NCI-H146 (cell line): ENCODE measurements at places on chromosomes 13 and 19.

DNA sequence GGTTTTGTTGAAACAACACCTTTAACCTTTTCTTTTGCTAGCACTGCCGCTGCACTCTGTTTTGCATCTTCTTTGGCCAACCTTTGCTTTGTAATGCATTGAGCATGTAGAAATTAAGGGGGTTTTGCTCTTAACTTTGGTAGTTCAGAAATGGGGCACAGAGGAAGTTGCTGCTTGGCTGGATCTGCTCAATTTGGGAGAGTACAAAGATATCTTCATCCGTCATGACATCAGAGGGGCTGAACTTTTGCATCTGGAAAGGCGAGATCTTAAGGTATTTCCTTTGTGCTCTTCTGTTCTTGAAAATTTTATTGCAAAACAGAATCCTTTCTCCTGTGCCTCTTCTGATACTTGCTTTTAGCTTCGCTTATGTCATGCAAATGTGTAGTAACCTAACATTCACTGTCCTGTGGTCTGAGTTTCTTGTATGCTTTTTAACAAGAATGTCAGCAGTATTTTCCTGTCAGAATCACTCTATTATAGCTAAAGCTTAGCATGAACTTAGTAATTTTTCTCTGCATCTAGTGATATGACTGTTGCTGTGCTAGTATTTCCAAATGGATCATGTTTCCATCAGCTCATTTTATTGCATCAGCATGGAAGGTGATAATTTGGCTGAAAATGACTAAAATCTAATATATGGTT is 50.7 kb upstream of the AKAP11 start:
- no peak for DNase-seq

DNA sequence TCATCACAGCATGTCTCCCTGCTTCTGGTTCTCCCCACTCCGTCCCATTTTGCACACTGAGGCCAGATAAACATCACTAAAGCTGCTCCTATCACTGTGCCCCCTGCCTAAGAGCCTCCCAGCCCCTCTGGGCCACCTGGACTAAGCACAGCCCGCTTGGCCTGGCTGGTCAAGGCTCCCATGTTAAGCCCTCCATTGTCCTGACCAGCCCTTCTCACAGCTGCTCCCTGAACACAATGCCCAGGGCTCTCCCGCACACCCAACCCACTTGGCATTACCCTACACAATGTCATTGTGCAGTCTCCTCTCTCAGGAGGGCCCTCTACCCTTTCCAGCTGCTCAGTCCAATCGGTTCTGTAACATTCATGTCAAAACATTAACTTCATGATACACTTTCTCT is 133.4 kb downstream of the NUFIP1 start:
- no peak for DNase-seq

DNA sequence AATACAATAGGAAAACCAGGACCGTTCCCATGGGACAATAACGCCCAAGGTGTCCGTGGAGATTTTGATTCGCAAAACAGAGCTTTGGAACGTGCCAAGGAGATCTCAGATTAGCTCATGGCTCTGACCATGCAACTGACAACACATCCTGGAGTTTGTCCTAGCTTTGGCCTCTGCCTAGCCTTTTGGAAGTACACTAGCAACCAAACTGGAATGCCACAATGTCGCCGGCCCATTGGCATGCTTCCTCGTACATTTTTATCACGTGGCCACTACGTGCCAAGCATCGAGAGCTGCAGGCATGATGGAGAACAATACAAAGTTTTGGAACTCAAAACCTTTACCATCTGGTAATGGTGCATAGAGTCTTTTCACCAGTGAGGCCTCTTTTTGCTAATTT is 256.5 kb downstream of the DCLK1 start:
- DNase-seq: no peak

DNA sequence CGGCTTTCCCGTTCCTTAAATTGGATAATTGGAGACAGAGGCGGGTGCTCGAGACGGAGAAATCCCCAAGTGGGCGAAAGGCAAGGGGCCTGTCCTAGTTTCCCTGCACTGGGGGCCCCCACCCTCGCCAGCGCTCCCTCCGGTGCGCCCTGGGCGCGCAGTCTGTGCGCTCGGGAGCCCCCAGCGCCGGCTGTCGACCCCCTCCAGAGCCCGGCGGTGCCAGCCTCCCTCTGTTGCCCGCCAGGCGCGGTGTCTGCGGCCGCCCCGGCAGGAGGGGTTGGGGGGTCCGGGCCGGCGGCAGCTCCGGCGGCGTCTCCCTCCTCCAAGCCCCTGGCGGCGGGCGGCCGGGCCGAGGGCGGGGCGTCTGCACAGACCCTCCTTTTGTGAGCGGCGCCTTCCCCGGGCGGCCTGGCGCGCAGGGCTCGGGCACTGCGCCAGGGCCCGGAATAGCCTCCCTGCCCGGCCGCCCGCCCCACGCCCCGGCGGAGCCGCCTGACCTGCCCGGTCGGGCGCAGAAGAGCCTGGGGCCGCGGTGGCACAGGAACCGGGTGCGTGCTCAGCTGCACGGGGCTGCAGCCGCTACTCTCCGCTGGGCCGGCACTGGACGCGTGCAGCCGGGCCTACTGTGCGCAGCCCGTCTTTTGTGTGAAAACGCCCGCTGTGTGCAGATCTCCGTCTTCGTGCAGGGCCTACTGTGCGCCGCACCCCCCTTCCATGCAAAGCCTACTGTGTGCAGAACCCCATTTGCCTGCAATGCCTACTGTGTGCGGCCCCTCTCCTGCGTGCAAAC is 13.2 kb downstream of the GADD45B start:
- peak; percentile 9 for DNase-seq

- no peak for DNase-seq
These were observed 33.5 kb upstream of the SIN3B start for GRCh38 chr19:16795731-16796130.

DNA sequence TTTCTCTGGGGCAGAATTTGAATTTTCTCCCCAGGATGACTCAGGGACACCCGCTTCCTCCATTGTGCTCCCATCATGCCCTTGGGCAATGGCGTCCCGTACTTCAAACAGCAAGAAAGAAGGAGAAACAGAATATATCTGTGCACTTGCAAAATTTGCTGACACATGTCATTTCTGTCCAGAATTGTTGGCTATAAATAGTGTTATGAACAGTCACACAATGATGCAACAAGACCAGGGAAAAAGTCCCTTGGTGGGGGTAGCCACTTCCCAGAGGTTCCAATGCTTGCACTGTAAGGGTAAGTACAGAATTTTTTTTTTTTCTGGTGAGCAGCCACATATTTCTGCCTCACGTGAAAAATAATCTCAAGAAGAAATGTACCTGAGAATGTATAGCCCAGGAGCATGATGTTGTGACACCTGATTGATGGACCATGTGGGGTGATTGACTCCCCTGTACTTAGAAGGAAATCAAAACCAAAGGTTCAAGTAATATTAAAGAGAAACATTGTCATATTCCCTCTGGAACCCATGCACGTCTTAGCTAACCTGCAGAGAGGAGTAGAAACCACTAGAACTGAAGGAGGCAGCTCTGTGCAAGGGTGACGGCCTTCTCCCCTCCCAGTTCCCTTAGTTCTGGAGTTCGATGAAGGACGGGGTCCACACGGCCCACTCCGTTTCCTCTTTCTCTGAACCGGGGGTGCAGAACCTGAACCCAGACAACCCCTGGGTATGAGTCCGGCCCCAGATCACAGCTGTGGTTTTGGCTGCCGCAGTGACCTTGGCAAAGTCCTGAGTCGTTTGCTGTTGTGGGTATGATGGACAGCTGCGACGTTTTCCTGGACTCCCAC is 9.3 kb upstream of the LAIR1 start:
- no peak for DNase-seq

- no peak for DNase-seq
These were observed 14.6 kb upstream of the FFAR2 start for GRCh38 chr19:35433448-35433847.

DNA sequence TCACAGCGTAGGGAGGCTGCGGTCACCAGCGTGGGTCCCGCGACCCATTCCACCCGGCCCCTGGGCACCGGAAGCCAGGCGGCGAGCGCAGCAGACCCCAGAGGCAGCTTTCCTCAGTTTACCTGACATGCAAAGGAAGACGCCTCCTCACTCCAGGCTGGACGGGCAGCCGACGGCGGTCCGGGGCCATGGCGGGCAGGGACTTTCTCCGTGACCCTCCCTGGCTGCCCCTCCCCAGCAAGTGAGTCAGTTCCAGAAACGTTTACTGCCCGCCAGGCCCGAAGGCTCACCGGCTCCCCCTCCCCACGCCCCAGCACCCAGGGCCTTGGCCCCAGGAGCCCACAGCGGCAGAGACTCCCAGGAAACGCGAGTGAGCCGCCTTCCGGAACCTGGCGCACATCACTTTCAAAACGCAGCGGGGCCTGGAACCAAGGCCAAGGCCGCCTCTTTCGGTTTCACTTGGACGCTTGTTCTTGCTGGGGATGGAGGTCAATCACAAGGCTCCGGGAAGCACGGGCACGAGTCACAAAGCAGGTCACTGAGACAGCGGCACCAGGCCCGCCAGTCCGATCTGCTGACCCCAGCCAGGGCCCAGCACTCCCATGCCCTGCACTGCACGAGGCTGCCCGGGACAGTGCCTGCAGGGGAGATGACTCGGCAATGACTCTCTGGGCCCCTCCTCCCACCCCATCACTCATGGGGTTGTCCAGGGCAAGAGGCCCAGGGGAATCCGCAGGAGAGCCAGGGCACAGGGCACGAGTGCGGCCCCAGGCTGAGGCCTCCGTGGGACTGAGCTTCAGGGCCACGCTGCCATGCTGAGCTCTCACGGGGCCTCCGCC is 5.3 kb downstream of the SBNO2 start:
- no peak for DNase-seq

DNA sequence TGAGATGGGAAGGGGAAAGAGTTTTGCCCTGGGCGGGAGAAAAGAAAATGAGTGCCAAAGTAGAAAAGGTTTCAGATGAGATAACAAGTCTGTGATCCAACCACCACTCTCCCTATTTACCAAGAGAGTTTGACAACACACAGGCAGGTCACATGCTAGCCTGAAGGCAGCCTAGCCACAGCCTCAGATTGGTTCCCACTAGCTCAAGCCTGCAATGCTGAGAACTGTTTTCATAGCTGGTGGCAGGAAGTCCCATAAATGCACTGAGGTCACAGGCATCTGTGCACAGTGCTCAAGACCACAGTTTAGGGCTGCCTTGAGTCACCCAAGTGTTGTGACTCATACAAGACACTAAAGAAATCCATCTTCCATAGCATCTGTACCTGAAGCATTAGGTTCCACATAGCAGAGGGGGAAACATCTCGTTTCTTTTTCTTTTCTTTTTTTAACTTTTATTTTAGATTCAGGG is 18.5 kb upstream of the POP4 start:
- no peak for DNase-seq

DNA sequence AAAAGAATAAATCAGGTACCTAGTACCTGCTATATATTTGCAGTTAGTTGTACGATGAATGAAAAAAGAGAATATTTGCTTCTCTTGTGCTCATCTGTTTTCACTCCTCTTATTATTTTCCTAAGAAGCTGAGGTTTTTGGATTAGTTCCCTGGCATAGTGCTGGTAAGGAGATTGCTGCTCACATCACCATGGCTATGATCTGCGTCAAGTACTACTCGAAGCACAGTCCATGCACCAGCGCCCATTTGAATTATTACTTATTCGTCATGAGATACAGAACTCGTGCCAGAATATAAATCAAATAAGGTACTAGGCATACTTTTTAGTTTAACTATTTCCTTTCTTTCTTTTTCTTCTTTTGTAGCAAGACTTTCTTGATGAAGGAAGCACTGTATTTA is 7.1 kb downstream of the SERTM1 start:
- no peak for DNase-seq

GRCh38 chr13:27481766-27482165 is 31.4 kb upstream of the MTIF3 start:
- peak; percentile 32 for DNase-seq

DNA sequence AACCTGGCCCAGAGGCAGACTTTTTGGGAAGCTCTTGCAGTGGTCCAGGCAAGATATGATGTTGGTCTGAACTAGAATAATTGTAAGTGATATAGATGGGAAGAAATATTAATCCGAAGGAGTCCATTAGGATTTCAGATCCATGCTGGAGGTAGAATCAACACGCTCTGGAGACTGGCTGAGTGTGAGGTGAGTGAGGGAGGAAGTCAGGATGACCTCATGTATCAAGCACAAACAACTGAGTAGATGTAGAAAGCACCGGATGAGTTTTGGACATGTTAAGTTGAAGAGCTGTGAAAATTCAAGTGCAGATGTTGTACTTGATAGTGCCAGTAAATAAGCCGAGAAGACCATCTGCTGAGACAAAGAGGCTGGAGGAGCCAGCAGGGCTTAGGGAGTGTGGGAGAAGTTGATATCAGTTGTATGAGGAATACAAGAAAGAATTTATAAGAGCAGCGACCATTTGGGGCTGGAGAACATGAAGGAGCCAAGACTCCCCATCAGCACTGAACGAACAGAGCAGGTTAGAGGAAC is 5.3 kb upstream of the CNMD start:
- no peak for DNase-seq

GRCh38 chr13:75554464-75554863 is 4.9 kb downstream of the UCHL3 start:
- DNase-seq: no peak

DNA sequence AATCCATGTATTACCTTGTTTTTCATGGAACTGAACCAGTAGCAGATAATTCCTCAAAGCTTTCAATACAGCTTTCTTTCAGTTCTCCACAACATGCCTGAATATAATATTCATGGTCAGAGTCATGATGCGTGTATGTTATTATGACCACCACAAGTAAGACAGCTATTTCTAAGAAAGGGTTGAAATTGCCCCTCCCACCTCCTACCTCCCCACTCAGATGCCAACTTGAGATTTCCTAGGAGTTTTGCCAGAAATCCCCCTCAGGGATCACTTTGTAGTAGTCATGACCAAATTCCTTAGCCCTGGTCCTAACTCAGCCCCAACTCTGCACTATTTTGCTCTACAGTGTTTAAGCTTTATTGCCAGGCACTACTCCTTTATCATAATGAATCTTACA is 69.9 kb upstream of the RAP2A start:
- DNase-seq: no peak

- DNase-seq: no peak
These were observed 1367.5 kb upstream of the PCDH9 start for GRCh38 chr13:68597641-68598040.

DNA sequence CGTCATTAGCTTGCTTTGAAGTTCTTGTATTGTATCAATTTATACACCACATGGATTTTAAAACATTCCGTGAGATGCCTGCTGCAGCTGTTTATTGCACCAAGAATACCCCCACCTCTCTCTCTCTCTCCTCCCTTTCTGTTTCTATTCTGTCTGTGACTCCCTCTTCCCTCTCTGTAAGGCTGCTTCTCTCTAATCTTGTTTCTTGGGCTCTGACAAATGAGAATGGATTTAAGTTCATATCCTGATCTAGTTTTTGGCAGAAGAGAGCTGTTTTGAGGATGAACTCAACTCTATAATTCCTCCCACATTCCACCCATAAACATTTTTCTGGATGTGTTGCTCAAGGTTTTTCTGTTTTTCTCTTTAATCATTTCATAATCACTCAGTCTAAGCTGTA is 144.3 kb upstream of the FRY start:
- DNase-seq: no peak

GRCh38 chr13:73018336-73018735 is 40.5 kb upstream of the KLF5 start:
- DNase-seq: no peak

GRCh38 chr13:95480791-95481780 is 71.4 kb upstream of the CLDN10 start:
- DNase-seq: no peak

- DNase-seq: no peak
These were observed 9.0 kb downstream of the ZNF134 start for GRCh38 chr19:57623091-57623490.

GRCh38 chr13:110347535-110348308 is 40.6 kb downstream of the COL4A2 start:
- no peak for DNase-seq
